ENCODE measurements at places on chromosomes 13 and 19. TPM values are rescaled to one million over a fixed set of nuclear protein-coding genes. Genes with fewer than 3 reads are reported as not detected.

The CD70 gene
- total RNA-seq = not detected

The SERPINE3 gene
- under 0.01 TPM for total RNA-seq

The CYP4F12 gene
- total RNA-seq = not detected

The CD209 gene
- total RNA-seq = not detected

The MTUS2 gene
- 0.12 TPM for total RNA-seq

The ILF3 gene
- 172 TPM for total RNA-seq

The MUC16 gene
- under 0.01 TPM for total RNA-seq

The CASP14 gene
- not detected for total RNA-seq

The TTYH1 gene
- total RNA-seq = not detected

The ZNF577 gene
- 4.0 TPM for total RNA-seq

The KCNC3 gene
- total RNA-seq = not detected

The METTL21C gene
- total RNA-seq = not detected

The CYP2F1 gene
- not detected for total RNA-seq
